CD4-positive, alpha-beta T cell treated with Interleukin-2 at 100 ng/mL for 4 hours (primary cell): ENCODE measurements at places on chromosomes 13 and 19.

DNA sequence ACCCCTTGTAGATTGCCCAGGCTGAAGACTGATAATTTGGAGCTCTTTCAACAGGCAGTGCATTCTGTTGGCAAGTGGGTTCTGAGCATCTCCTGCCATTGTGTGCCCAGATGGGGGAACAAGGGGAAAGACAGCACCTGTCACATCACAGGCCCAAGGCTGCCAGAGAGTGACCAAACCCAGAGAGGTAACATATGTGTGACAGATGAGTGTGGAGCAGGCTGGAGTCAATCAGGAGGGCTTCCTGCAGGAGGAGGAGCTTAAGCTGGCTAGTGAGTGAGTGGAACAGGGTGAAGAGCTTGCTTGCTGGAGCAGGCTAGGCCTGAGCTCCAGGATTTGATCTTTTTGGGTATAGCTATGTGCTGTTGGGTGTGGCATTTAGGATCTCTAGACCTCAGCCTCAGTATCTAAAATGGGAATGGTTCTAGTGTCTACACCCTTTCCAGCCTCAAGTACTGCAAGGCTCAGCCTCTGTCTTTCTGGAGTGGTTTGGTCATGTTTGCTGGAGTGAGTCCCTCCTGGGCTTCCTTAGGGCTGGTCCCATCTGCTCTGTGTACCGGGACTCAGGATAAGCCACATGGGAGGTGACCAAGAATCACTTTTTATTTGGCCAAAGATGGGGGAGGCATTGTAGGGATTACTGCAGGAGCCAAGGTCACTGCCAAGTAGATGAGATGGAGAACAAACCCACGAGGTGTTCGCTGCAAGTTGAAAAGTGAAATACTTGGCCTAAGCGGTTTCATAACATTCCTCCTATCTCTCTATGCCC lies 152.4 kb upstream of the TSHZ3 start:
- no peak for DNase-seq

DNA sequence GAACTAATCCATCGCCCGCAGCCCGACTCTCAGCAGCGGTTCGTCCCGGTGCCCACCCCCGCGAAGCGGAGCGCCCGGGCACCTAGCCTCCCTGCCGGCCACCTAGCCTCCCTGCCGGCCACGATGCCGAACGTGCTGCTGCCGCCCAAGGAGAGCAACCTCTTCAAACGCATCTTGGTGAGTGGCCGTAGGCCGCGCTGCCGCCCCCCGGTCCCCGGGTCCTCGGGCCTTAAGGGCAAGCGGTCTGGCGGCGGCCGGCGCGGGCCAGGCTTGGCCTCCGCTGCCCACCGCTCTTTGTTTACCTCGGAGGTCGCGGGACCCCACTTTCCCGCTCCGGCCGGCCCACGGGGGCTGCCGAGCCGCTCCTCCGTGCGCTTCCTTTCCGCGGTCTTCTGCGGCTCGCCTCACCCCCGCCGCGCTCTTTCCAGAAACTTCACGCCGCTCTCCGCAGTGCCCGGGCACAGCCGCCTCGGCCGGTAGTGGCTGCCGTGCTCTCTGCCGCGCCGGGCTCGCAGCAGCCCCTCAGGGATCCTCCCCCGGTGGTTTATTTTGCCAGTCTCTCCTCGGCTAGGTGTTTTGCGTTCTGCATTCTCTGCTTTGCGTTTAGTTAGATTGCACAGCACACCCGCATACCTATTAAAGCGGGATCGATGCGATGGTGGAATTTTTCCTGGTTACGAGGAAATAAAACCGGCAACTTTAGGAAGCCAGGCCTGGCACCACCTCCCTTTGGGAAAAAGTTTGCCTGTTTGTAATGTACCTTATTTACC lies 524 bp downstream of the NAA16 start:
- peak; percentile 46 for DNase-seq

DNA sequence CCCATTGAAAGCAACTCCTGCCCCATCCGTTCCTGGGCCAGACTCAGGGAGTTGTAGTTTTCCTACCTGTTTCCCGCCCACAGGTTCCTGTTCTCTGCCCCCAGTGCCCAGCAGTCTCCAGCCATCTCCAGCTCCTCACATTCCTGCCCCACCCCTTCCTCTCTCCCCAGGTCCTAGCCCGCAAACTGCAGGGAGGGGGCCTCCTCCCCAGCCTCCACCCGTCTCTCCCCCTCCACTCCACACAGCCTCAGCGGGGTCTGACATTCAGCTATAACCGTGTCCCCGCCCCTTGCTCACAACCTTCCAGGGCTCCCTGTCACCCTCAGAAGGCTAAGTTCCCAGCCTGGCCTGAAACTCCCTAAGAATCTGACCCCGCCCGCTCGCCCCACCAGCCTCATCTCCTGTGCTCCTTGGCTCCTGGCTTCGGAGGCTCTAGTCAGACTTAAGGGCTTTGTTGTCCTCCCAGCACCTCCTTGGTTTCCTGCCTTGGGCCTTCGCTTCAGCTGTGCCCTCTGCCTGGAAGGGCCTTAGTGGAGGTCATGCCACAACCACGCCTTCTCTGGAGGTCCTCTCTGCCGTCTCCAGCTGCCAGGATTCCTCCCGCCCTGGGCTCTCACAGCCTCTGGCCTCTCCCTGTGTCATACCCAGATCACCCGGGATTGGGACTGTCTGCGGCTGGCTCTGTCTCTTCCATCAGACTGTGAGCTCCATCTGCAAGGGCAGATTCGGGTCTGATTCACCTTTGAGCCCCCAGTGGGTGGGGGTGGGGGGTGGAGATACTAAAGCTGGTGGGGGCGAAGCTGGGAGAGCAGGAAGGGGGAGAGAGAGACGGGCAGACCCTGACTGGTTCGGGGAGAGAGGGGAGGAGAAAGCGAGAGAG lies 5.1 kb upstream of the SPACA6 start:
- no peak for DNase-seq

DNA sequence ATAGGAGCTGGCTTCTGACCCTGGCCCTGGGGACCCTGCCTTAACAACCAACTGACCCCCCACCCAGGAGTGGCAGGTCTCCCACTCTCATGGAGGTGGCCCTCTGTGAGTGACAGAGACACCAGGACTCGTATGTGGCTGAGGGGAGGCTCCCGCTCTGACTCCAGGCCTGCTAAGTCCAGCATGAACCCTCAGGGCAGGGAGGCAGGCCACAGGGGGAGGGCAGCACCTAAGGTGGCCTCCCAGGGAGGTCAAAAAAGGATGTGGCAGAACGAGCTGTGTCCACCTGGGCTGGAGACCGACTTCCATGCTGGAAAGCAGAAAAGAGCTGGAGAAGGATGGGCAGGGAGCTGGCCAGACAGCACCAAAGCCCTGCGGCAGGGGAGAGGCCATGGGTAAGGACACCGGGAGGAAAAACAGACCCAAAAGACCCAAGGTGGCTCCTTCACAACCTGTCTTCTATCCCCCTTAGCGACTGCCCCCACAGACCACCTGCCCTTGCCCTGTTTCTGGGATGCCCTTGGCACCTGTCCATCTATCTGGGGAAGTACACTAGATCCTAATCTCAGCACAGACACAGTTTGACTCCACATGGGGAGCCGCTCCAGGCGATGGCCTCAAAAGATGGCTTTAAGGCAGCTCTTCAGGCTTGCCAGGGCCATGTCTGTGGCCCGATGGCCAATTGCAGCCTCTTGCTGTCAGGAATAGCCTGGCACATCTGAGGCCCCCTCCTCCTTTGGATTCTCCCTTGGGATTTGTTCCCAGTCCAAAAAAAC lies 10.5 kb upstream of the SLC35E1 start:
- DNase-seq: no peak

GRCh38 chr19:13007292-13008045 lies 12.2 kb downstream of the NFIX start:
- DNase-seq: no peak

GRCh38 chr19:15354566-15355296 lies 22.4 kb upstream of the BRD4 start:
- DNase-seq: no peak
